ENCODE measurements at places on chromosomes 16 and 17. TPM values are rescaled to one million over a fixed set of nuclear protein-coding genes. Genes with fewer than 3 reads are reported as not detected.

The ZMYND15 gene
- 1.6 TPM for total RNA-seq

The ST6GALNAC2 gene
- 2.2 TPM for total RNA-seq

The RGS9 gene
- 4.2 TPM for total RNA-seq

The KCNJ12 gene
- total RNA-seq, result not detected

The HSD17B2 gene
- total RNA-seq, result not detected

The GRIN2C gene
- total RNA-seq, result not detected

GRCh38 chr17:48139944-48140343 is 32.4 kb downstream of the SNX11 start:
- peak overlapping the region; percentile 56 for H3K27ac ChIP-seq
- DNase-seq, result no peak
- H3K4me3 ChIP-seq, result peak overlapping the region; percentile 45
- H3K4me1 ChIP-seq, result peaks cover 14% of the 10 kb centered on the region
- H3K36me3 ChIP-seq, result peaks cover 10% of the 10 kb centered on the region

DNA sequence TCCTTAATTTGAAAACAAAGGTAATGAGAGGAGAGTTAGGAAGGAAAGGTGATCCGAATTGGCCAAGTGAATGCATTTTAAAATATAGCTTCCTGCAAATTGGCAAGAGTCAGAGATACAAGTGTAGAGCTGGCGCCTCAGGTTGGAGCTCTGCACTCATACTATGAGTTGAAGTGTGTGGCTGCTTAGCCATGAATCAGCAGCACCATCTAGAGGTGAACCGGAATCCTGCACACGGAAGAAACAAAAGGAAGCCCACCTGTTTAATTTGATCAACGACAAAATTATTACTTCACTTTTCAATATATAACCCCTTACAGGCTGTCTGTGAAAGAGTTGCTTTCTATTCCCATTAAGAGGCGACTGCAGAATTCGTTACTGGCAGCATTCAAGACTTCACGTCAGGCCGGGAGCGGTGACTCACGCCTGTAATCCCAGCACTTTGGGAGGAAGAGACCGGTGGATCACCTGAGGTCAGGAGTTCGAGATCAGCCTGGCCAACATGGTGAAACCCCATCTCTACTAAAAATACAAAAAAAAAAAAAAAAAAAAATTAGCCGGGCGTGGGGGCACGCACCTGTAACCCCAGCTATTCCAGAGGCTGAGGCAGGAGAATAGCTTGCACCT is 1253.7 kb upstream of the CDH8 start:
- no peaks in the 10 kb centered on the region for H3K4me1 ChIP-seq
- H3K36me3 ChIP-seq, result no peaks in the 10 kb centered on the region
- no peak overlapping the region for H3K4me3 ChIP-seq
- no peak overlapping the region for H3K27ac ChIP-seq

GRCh38 chr16:89855301-89855945 is 18.0 kb upstream of the TCF25 start:
- no peak overlapping the region for H3K4me3 ChIP-seq
- H3K4me1 ChIP-seq, result no peaks in the 10 kb centered on the region
- no peaks in the 10 kb centered on the region for H3K36me3 ChIP-seq
- H3K27ac ChIP-seq, result no peak overlapping the region
- no peaks in the 10 kb centered on the region for H3K27me3 ChIP-seq

- H3K4me1 ChIP-seq, result peaks cover 33% of the 10 kb centered on the region
- H3K27ac ChIP-seq, result peak within 1 kb of the TSS; percentile 91
- DNase-seq, result peak; percentile 74
Measured at GRCh38 chr17:50507871-50508572, at the start of gene MYCBPAP. TSS of gene MYCBPAP (plus strand) at chr17:50508439. CDS start at chr17:50508675, 236 bp downstream.

DNA sequence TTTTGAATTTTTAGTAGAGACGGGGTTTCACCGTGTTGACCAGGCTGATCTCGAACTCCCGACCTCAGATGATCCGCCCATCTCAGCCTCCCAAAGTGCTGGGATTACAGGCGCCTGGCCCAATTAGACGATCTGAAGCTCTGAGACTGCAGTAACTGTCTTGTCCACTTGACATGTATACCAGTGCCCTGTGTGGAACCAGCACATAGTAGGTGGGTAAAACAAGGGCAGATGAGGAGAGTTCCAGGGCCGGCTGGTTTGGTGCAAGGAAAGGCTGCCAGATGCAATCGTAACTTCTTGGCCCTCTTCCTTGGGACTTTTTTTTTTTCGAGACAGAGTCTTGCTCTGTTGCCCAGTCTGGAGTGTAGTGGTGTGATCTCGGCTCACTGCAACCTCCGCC is 3.1 kb downstream of the C17orf113 start:
- DNase-seq, result no peak
- H3K4me1 ChIP-seq, result peaks cover 12% of the 10 kb centered on the region
- no peak overlapping the region for H3K27ac ChIP-seq
- H3K36me3 ChIP-seq, result no peaks in the 10 kb centered on the region
- H3K4me3 ChIP-seq, result no peak overlapping the region

DNA sequence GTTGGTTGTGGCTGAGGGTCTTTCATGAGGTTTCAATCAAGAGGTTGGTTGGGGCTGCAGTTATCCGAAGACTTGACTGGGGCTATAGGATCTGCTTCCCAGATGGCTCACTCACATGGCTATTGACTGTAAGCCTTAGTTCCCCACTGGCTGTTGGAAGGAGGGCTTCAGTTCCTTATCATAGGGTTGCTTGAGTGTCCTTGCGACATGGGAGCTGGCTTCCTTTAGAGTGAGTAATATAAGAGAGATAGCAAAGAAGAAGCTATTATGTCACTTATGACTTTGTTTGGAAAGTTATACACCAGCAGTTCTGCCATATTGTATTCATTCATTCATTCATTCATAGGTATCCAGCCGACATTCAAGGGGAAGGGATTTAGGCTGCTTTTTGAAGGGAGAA is 121.4 kb upstream of the WSCD1 start:
- H3K27me3 ChIP-seq, result peaks cover 36% of the 10 kb centered on the region
- H3K27ac ChIP-seq, result no peak overlapping the region
- H3K4me3 ChIP-seq, result no peak overlapping the region
- DNase-seq, result no peak
- H3K4me1 ChIP-seq, result no peaks in the 10 kb centered on the region

DNA sequence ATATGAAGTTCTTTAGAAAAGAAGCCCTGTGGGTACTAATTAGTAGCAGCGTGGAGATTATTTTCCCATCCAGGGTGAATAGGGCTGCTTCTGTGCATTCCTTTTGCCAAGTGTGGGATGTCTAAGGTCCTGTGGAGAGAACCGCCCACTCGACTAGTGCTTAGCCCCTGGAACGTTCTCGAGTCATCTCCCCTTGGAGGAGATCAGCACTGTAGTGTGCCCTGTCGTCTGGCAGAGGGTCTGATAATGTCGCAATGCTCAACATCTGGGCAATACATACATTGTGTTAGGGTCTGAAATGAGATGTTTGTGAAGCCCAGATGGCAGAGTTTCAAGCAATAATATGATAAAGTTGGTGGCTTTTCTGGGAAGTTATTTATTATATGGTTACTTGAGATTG is 64.8 kb downstream of the SPECC1 start:
- H3K27me3 ChIP-seq, result no peaks in the 10 kb centered on the region
- no peak for DNase-seq
- H3K4me1 ChIP-seq, result peaks cover 20% of the 10 kb centered on the region
- H3K27ac ChIP-seq, result peak overlapping the region; percentile 34
- peak overlapping the region; percentile 89 for H3K4me3 ChIP-seq

- no peak overlapping the region for H3K27ac ChIP-seq
- no peak for DNase-seq
- H3K27me3 ChIP-seq, result peaks cover 41% of the 10 kb centered on the region
- H3K4me1 ChIP-seq, result peaks cover 2% of the 10 kb centered on the region
Measured at GRCh38 chr17:9728005-9728404, 63.4 kb downstream of the DHRS7C start.

DNA sequence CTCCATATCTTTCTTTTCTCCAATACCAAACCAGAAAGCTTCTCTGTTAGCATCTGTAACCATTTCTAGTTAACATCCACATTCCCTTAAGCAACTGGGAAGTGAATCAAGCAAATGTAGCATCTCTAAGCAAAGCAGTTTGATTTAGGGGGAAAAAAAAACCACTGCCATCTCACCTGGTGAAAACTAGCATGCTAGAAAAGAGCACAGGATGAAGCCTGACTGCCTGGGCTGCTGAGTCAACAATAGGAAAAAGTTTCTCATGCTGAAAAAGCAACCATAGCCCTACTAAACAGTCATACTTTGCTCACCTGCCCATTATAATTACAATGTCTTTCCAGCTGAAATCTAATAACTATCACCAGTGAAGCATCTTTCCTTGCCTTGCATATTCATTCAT is 139.3 kb downstream of the ANKFN1 start:
- H3K4me3 ChIP-seq, result no peak overlapping the region
- H3K36me3 ChIP-seq, result no peaks in the 10 kb centered on the region
- no peak overlapping the region for H3K27ac ChIP-seq
- DNase-seq, result no peak
- peaks cover 3% of the 10 kb centered on the region for H3K27me3 ChIP-seq
- H3K4me1 ChIP-seq, result peaks cover 10% of the 10 kb centered on the region

DNA sequence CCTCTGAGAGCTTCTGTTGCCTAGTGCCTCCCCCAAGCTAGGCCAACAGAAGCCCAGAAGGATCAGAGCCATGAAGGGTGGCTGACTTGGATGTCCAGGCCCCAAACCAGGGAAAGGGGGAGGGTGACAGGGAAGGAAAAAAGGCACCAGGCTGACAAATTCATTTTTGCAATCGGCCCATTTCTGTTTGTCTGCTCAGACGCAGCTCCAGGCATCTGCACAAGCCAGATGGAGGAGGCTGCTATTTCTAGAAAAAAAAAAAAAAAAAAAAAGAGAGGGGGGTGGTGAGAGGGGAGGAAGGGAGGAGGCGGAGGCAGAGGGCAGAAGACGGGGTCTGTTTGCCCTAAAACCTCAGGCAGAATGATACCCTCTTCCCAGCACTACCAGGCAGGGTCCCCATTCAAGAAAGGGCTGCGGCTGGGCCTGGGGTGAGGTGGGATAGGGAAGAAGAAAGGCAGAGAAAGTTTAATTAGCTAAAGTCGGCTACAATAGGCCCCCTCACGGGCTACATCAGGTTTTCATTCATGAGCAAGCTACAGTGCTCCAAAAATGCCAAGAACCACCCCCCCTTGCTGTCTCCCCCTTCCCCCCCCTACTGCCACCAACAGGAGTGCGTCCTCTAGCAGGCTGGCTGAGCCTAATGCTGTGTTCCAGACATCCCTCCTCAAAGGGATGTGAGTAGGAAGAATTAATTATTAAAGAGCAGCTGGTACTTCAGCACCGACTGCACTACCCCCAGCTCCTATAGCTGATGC is 2.4 kb downstream of the HDAC5 start:
- no peak for DNase-seq
- no peaks in the 10 kb centered on the region for H3K36me3 ChIP-seq
- peak overlapping the region; percentile 86 for H3K27ac ChIP-seq
- H3K27me3 ChIP-seq, result no peaks in the 10 kb centered on the region
- H3K4me3 ChIP-seq, result peak overlapping the region; percentile 47

DNA sequence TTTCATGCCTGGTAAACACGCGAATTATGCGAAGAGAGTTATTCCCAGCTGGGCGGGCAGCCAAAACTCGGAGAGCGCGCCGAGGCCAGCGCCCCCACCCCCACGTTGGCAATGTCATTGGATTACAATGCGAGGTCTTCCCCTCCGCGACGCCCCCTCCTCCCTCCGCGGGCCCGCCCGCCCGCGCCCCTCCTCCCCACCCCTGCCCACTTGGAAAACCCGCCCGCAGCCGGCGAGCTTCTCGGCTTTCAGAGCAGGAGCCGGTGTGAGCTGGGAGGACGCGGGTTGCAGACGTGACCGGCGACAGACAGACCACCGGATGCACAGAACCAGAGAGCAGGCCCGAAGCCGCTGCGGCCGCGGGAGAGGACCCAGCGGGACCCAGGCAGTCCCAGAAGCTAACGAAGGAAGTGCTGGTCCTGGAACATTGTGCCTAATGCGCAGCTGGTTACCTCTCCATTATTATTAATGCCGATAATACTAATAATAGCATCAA is 4.0 kb downstream of the NOG start:
- H3K4me3 ChIP-seq, result peak overlapping the region; percentile 86
- H3K27me3 ChIP-seq, result peaks cover 53% of the 10 kb centered on the region
- no peak for DNase-seq
- peaks cover 15% of the 10 kb centered on the region for H3K4me1 ChIP-seq

DNA sequence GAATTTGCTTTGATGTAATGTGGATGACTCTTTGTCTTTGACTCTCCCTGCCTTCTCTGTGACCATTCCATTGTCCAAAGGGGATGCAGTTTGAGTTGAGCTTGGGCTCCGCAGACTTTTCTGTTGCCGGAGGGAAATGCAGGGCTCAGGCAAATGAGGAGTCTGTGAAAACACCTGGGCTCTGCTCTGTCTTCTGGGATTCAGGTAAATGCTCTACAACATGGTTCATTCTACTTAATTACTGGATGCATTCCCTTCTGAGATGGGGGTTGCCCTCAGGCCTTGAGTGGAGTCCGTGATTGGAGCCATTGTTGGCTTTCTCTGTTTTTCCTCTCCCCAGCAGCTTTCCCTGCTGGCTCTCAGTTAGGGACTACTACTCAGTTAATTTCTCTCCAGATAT is 26.4 kb upstream of the SPNS2 start:
- H3K36me3 ChIP-seq, result peaks cover 2% of the 10 kb centered on the region
- H3K4me1 ChIP-seq, result peaks cover 3% of the 10 kb centered on the region
- H3K27ac ChIP-seq, result no peak overlapping the region
- H3K27me3 ChIP-seq, result no peaks in the 10 kb centered on the region

DNA sequence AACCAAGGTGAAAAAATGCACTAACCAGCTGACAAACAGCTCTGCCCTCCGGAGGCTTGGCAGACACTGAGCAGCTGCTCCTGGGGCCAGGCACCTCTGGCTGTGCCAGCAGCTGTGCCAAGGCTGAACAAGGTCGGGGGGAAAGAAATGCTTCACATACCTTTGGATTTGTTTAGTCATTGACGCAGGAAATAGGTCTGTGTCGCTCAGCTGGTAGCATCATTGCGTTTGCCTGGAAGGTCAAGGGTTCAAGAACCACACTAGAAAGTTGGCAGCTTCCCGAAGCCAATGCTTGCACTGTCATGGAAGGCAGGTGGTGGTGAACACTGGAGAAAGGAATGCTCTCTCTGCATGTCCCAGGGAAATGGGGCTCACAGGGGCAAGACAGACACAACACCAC is 63.5 kb downstream of the PCTP start:
- no peaks in the 10 kb centered on the region for H3K36me3 ChIP-seq
- DNase-seq, result no peak
- H3K27me3 ChIP-seq, result peaks cover 44% of the 10 kb centered on the region
- H3K4me1 ChIP-seq, result no peaks in the 10 kb centered on the region

- H3K36me3 ChIP-seq, result no peaks in the 10 kb centered on the region
- peaks cover 9% of the 10 kb centered on the region for H3K4me1 ChIP-seq
- no peak overlapping the region for H3K27ac ChIP-seq
- no peak overlapping the region for H3K4me3 ChIP-seq
- H3K27me3 ChIP-seq, result peaks cover 11% of the 10 kb centered on the region
Measured at GRCh38 chr17:48468299-48468698, 38.3 kb upstream of the SKAP1 start.
